T-helper 17 cell (primary cell): ENCODE measurements at places on chromosomes 13 and 19. TPM values are rescaled to one million over a fixed set of nuclear protein-coding genes. Genes with fewer than 3 reads are reported as not detected.

ZNF793 gene
- total RNA-seq = 4.2 TPM

RNF17 gene
- 0.50 TPM for total RNA-seq

MEGF8 gene
- 6.1 TPM for total RNA-seq

VSTM2B gene
- not detected for total RNA-seq

ZNF737 gene
- total RNA-seq = 8.2 TPM

ACER1 gene
- total RNA-seq = 1.5 TPM

IL17D gene
- total RNA-seq = not detected

IQCN gene
- 21.9 TPM for total RNA-seq

SULT2B1 gene
- total RNA-seq = not detected

DNA sequence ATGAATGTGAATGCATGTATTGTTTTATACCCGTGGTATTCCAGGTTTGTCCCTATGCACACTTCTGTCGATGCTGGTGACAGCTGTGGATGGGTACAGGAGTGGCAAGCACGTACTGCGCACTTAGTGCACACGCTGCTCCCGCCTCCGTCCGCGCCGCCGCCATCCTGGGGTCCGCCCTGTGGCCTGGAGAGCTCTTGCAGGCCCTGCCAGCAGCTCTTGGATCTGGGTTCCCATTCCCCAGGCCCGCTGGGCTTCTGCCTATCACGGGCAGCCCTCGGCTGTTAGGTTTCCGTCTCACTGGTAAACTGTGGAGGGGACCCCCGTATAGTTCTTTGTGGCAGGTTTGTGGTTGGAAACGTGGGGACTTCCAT lies 4.0 kb downstream of the GNA11 start:
- H3K4me3 ChIP-seq = peak overlapping the region; percentile 50
- H3K4me1 ChIP-seq = peaks cover 21% of the 10 kb centered on the region
- peaks cover 2% of the 10 kb centered on the region for H3K36me3 ChIP-seq
- H3K27ac ChIP-seq = no peak overlapping the region
- peaks cover 39% of the 10 kb centered on the region for H3K27me3 ChIP-seq

DNA sequence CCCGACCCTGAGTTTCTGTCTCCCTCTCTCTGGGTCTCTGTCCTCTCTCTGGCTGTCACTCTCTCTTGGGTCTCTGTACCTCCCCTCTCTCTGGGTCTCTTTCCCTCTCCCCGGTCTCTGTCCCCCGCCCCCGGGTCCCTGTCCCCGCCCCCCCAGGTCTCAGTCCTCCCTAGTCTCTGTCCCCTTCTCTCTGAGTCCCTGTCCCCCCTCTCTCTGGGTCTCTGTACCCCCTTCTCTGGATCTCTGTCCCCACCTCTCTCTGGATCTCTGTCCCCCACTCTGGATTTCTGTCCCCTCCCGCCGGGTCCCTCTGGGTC lies 2.3 kb upstream of the FTL start:
- H3K36me3 ChIP-seq = no peaks in the 10 kb centered on the region
- DNase-seq = no peak
- H3K4me3 ChIP-seq = peak overlapping the region; percentile 63
- peaks cover 51% of the 10 kb centered on the region for H3K4me1 ChIP-seq
- no peaks in the 10 kb centered on the region for H3K27me3 ChIP-seq

DNA sequence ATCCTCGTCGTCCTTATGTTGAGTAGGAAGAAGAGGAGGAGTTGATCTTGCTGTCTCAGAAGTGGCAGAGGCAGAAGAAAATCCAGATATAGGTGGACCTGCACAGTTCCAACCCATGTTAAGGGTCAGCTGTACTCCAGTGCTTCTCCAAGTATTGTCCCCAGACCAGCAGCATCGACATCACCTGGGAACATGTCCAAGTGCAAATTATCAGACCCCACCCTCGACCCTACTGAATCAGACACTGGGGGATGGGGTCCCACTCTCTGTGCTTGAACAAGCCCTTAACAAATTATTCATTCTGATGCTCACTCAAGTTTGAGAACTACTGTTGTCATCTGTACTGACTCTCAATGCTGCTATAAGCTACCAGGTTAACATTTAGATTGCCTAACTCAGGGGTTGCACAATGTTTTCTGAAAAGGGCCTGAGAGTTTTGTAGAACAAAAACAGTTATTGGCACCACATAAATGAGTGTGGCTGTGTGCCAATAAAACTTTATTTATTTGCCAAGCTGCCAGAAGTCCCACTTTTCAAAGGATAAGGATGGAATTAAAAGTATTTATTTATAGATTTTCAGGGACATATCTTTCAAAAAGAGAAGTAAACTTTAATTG lies 226.7 kb upstream of the IPO5 start:
- no peak for DNase-seq
- H3K36me3 ChIP-seq = peaks cover 4% of the 10 kb centered on the region
- H3K4me3 ChIP-seq = no peak overlapping the region
- peaks cover 20% of the 10 kb centered on the region for H3K27me3 ChIP-seq
- no peak overlapping the region for H3K27ac ChIP-seq
- no peaks in the 10 kb centered on the region for H3K4me1 ChIP-seq

- H3K4me1 ChIP-seq = no peaks in the 10 kb centered on the region
- no peak overlapping the region for H3K27ac ChIP-seq
- no peaks in the 10 kb centered on the region for H3K27me3 ChIP-seq
- DNase-seq = no peak
- H3K36me3 ChIP-seq = no peaks in the 10 kb centered on the region
- H3K4me3 ChIP-seq = no peak overlapping the region
Observed at GRCh38 chr13:45748941-45749759, 47.0 kb downstream of the CBY2 start.

DNA sequence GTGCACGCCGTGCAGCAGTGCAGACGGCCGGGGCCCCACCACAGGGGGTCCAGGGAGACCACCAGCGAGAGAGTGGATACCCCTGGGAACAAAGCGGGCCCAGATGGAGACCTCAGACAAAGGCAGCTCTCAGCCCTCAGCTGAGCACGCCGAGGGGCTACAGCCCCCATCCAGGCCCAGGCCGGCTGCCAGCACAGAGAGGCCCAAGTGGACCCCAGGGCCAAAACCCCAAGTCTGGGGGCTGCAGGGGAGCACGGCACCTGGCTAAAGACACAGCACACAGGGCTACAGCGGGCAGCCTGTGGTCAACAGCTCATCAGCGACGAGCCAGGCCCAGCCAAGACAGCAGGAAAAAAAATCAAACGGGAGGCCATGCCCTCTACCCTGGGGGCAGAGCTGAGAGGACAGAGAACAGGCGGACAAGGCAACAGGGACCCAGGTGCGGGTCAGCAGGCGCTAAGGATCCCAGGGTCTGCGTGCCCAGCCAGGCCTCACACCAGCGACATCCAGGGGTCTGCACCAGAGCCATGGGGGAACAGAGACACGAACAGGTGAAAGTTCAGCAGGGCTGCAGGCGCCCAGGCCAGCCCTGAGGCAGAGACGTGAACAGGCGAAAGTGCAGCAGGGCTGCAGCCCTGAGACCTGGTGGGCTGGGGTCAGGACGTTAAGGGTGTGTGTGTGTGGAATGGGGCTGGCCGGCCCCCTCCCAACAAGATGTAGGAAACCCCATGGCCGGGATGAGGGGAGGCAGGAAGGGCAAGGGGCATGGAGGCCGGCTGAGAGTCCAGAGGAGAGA lies 34.3 kb downstream of the RASA3 start:
- peak; percentile 4 for DNase-seq
- H3K4me1 ChIP-seq = peaks cover 49% of the 10 kb centered on the region
- H3K27ac ChIP-seq = peak overlapping the region; percentile 87
- H3K36me3 ChIP-seq = peaks cover 6% of the 10 kb centered on the region

DNA sequence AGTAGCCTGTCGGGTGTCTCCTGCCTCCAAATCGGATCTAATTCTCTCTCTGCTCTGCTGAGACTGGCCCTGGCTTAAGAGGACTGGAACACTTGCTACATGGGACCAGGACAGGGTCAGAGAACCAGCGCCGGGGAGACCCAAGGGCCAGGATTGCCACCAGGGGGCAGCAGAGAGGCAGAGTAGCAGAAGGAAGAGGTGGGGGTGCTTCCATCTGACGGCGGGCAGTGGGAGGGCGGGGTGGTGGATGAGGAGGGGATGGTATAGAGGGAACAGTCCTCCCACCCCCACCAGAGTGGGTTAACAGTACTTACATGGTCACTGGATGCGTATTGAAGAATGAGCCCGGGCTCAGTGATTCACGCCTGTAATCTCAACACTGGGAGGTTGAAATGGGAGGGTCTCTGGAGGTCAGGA lies 11.9 kb downstream of the SELENOW start:
- no peak overlapping the region for H3K27ac ChIP-seq
- H3K27me3 ChIP-seq = no peaks in the 10 kb centered on the region
- H3K4me1 ChIP-seq = peaks cover 2% of the 10 kb centered on the region
- peak; percentile 83 for DNase-seq

- no peaks in the 10 kb centered on the region for H3K36me3 ChIP-seq
- DNase-seq = no peak
- H3K4me1 ChIP-seq = peaks cover 3% of the 10 kb centered on the region
- no peak overlapping the region for H3K27ac ChIP-seq
Observed at GRCh38 chr13:33109271-33109697, 93.1 kb downstream of the KL start.

DNA sequence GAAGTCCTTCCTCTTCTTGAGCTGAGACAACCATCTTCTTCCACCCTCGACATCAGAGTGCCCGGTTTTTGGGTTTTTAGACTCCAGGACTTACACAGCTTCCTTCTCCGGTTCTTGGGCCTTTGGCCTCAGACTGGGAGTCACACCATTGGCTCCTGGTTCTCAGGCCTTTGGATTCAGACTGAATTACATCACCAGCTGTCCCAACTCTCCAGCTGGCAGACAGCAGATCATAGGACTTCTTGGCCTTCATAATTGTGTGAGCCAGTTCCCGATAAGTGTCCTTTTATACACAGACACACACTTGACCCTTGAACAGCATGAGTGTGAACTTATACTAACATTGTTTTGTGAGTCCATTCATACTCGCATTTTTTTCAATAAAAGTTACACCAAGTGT lies 166.0 kb upstream of the UBL3 start:
- H3K27ac ChIP-seq = no peak overlapping the region
- peaks cover 11% of the 10 kb centered on the region for H3K4me1 ChIP-seq
- no peak overlapping the region for H3K4me3 ChIP-seq
- no peak for DNase-seq
- peaks cover 3% of the 10 kb centered on the region for H3K36me3 ChIP-seq

GRCh38 chr19:55098716-55099556 lies 18.5 kb downstream of the PPP1R12C start:
- H3K27ac ChIP-seq = no peak overlapping the region
- H3K36me3 ChIP-seq = peaks cover 2% of the 10 kb centered on the region
- H3K4me1 ChIP-seq = peaks cover 4% of the 10 kb centered on the region

DNA sequence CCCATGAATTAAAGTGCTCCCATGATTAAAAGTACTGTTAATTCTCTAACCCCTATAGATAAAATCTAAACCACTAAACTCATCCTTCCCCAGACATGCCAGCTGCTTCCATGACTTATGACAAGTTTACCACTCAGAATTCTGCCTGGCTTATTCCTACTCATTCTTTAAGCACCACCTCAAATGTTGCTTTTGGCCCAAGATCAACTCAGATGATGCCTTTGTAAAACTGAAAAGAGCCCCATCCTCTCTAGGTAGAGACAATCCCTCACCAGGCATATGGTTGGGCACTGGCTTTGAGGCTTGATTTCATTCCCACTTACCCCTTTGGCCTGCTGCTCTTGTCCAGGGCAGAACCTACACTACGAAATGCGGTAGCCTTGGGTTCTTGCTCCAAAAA lies 250.0 kb downstream of the DNAJC15 start:
- H3K27me3 ChIP-seq = peaks cover 39% of the 10 kb centered on the region
- no peaks in the 10 kb centered on the region for H3K4me1 ChIP-seq
- no peaks in the 10 kb centered on the region for H3K36me3 ChIP-seq
- H3K4me3 ChIP-seq = no peak overlapping the region
- no peak overlapping the region for H3K27ac ChIP-seq
- DNase-seq = no peak

GRCh38 chr13:77513719-77514335 lies 21.7 kb upstream of the SCEL start:
- H3K27me3 ChIP-seq = peaks cover 10% of the 10 kb centered on the region
- H3K4me3 ChIP-seq = no peak overlapping the region
- no peak overlapping the region for H3K27ac ChIP-seq
- H3K36me3 ChIP-seq = no peaks in the 10 kb centered on the region
- peaks cover 3% of the 10 kb centered on the region for H3K4me1 ChIP-seq
- no peak for DNase-seq
